Iris pigment epithelial cell (primary cell): ENCODE measurements at places on chromosomes 2 and 18.

DNA sequence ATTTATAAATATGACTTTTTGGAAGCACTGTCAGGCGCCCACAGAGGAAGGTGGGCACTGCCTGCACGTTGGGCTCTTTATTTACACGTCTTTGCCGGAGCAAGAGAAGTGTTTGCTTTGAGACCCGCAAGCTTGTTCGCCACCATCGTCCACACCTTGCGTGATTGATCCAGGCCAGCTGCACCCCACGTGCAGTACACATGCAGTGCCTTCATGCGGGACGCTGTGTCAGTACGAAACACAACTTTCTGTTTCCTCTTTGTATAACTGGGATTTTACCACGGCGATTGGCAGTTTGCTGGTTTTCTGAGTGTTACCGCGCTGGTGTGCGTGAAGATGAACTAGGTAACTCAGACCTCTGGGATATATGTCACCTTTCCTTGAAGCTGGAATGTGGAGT lies 571.0 kb upstream of the SALL3 start:
- no peak for DNase-seq

- DNase-seq, result no peak
Observed at GRCh38 chr2:125630377-125630776, 1025.6 kb upstream of the GYPC start.

DNA sequence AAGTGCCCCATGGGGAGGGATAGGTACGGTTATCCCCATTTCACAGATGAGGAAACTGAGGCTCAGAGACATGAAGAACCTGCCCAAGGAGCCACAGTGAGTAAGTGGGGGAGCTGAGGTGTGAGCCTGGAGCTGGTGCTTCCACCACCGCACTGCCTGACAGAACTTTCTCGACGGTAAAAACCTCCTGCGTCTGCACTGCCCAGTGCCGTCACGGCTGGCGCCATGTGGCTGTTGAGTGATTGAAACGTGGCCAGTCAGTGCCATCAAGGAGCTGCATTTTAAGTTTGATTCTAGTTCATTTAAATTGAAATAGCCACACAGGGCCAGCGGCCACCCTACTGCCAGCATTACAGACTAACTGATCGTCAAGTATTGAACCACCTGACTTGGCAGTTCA lies 217.1 kb downstream of the AGAP1 start:
- no peak for DNase-seq

DNA sequence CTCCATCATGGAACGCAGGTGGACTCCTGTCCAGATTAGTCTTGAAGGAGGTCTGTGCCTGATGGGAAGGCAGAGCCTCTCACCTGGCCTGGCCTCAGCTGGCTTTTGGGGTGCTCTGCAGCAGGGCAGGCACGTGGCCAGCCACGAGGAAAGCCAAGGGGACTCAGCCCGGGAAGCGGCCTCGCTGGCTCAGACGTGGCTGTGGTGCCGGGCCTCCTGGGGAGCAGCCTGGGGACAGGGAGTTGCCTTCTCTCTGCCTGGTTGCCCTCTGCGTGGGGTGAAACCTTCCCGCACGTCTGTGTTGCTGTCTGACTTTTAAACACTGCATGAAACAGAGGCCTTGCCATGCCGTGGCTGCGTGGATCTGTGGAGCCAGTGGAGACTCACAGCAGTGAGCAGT lies 45.0 kb downstream of the RTP5 start:
- no peak for DNase-seq

DNA sequence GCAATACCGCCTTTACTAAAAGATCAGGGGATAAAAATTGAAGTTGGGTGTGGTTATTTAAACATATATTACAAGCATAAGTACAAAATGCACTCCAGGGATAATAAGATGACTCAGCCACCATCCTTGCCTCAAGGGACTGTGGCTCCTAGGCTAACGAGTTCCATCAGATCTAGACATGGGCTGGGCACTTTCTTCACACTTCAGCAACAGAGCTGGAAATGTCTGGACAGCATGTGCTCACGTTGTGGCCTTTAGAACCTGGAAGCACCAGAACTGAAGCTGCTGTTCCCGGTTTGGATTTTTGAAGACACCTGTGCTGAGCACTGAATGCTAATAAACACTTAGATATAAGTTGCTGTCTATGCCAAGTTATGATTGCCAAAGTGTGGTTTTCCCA lies 384.2 kb upstream of the SALL3 start:
- DNase-seq, result no peak

DNA sequence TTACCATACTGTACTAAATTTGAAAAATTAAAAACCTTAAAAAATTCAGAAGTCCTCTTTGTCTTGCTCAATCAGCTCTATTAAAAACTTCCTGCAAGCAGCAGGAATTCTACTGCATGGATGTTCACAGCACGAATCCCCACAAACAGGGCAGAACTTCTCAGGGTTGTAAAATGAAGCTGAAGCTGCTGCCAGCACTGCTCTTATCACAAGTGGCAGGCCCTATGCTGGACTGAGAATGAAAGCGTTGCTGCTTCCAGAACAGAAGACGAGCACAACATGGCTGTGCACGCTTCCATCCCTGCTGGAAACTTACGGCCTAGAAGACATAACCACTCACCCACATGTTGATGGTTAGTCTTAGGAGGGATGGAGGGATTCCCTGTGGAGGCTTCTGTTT lies 134.0 kb downstream of the RAB3GAP1 start:
- no peak for DNase-seq

- DNase-seq, result peak; percentile 31
Observed at GRCh38 chr2:172489681-172490080, 62.3 kb downstream of the ITGA6 start.

GRCh38 chr2:173427887-173428668 lies 73.4 kb downstream of the CDCA7 start:
- DNase-seq, result peak; percentile 58

DNA sequence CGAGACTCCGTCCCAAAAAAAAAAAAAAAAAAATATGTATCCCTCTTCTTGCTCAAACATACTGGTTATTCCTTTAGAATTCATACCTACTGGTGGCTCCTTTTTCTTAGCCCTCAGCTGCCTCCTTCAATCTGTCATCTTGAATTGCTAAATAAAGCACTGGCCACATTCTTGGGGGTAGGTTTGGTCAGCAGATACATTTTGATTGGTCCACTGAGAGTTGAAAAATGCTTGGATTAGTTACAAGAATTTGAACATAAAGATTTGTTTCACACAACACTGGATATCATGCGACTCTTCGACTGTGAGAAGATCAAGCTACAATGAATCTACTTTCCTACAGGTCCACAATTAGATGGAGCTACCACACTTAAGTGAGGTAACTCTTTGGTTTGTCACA lies 906.1 kb upstream of the SLC39A10 start:
- DNase-seq, result peak; percentile 0

DNA sequence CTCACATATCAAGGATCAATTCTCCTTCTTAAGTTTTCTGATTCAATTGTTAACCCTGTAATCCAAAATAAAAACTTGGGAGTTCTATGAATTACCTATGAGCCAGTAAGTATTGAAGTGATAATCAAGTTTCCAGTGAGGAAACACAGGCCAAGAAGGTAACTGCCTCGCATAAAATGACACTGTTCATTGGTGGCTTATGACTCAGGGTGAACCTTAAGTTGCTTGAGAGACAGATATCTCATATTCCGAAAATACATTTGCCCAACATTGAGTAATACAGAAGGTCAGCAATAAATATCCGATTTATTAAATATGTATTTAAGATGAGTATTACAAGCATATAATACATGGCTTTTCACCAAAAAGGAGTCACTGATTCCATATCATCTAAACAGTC lies 31.9 kb downstream of the PSME4 start:
- DNase-seq, result peak; percentile 47

DNA sequence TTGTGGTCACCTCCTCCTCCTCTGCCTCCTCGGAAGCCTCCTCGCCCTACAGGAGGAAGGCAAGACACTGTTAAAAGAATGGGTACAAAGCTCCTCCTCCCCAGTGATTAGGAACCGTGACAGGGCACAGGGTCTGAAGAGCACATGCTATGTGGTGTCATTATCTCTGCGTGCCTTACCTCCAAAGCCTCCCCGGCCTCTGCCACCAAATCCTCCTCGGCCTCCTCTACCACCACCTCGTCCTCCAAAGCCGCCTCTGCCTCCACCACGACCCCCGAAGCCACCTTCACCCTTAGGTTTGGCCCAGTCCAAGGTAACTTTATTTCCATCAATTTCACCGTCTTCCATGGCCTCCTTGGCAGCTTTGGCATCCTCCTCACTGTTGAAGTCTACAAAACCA lies 9.1 kb downstream of the NCL start:
- DNase-seq, result no peak

- peak; percentile 30 for DNase-seq
Observed at GRCh38 chr2:11663427-11663826, 6.6 kb downstream of the NTSR2 start.

DNA sequence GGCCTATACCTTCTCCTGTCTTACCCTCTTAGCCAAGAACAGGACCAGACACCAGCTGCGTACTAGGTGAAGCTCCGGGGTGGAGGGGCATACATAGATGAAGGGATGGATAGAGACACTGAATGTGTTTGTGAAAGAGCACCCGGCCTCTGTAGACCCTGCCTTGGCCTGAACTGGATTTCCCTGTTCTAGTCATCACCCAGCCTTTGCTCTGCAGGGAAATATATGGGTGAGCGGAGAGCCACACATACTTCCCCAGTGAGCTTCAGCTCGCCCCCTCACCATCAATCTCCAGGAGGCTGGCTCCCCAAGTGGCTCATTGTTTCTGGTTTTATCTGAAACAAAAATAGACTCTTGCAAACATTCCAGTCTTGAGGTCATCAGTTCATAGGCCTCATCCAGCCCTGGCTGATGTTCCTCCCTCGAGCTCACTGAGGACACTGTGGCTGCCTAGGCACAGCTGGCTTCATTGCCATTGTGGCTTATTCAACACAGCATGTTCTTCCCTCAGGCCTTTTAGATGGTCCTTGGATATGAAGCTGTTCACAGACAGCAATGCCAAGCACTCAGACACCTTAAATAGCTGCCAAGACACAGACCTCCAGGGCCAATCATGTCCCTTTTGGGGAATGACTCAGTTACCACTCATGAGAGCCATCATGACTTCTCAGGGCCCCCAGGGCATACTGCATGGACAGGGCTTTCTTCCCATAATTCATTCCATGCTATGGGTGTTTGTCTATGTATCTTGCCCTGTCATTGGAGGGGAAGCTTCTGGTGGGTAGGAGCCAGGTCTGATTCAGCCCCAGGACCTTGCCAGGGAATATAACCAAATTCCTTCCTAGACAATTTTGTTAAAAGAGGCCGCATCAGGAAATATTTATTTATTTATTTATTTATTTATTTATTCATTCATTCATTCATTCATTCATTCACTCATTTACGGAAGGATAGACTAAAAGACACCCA lies 82.4 kb downstream of the TTC32 start:
- peak; percentile 79 for DNase-seq

- DNase-seq, result peak; percentile 58
Observed at GRCh38 chr2:172200495-172201085, 97.9 kb upstream of the DLX2 start.

DNA sequence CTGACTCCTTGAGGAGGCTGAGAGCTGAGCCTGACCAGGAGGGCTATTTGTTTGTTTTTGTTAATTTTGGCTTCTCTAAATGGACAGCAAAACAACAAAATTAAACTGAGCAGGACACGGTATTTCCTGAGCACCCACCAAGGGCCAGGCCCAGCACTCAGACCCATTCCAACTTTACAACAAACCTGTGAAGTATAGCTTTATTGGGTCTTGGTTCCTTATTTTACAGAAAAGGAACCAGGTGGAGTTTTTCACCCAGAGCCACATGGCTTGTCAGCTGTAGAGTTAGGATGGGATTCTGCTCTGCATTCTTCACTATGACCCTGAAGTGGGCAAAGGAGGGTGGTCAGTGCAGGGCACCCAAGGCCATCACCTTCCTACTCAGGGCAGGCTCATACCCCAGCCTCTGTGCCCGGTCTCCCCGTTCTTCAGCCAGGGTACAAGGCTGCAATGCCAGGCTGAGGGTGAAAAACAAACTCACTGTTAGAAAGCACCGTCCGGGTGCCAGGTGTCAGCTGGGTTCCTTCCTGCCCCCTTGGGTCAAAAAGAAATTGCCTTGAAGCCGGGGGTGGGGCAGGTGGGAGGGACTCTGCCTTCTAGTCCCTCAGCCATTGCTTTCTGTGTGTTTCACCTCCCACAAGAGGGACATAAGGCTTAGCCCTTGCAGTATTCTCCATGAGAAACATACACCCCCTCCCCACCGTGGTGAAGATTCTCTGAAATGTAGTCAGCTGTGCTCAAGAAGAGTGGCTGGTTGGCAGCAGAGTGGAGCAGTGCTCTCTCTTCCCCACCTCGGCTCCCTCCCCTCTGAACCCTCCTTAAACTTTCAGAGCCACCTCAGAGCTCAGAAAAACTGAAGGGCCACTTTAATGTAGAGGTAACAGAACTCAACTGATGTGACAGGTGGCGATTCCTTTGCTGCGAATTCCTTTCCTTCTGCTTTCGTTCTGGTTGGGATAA lies 2.2 kb downstream of the PSD4 start:
- no peak for DNase-seq

GRCh38 chr18:45456090-45457021 lies 158.9 kb upstream of the SLC14A2 start:
- no peak for DNase-seq

- no peak for DNase-seq
Observed at GRCh38 chr18:44848644-44849335, 168.1 kb downstream of the SETBP1 start.

GRCh38 chr2:104402825-104403224 lies 451.1 kb upstream of the POU3F3 start:
- no peak for DNase-seq

- DNase-seq, result no peak
Observed at GRCh38 chr18:30987467-30988241, 54.9 kb downstream of the DSC3 start.

DNA sequence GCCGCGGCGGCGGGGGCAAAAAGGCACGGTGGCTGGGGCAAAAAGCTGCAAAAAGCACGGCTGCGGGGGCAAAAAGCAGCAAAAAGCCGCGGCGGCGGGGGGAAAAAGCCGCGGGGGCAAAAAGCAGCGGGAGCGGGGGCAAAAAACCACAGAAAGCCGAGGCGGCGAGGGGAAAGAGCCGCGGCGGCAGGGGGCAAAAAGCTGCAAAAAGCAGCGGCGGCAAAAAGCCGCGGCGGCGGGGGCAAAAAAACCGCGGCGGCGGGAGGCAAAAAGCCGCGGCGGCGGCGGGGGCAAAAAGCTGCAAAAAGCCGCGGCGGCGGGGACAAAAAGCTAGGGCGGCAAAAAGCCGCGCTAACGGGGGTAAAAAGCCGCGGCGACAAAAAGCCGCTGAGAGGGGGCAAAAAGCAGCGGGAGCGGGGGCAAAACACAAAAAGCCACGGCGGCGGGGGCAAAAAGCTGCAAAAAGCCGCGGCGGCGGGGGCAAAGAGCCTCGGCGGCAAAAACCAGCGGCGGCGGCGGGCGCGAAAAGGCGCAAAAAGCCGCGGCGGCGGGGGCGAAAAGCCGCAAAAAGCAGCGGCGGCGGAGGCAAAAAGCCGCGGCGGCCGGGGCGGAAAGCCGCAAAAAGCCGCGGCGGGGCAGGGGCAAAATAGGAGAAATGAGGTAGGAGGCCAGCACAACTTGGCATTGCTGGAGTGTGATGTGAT lies 123.4 kb downstream of the ANKRD30BL start:
- peak; percentile 0 for DNase-seq

GRCh38 chr2:8568543-8569302 lies 113.1 kb upstream of the ID2 start:
- DNase-seq, result no peak
